Thoracic aorta (tissue), 2 donors: ENCODE measurements at places on chromosomes 6 and 20. TPM values are rescaled to one million over a fixed set of nuclear protein-coding genes. Genes with fewer than 3 reads are reported as not detected.

DNA sequence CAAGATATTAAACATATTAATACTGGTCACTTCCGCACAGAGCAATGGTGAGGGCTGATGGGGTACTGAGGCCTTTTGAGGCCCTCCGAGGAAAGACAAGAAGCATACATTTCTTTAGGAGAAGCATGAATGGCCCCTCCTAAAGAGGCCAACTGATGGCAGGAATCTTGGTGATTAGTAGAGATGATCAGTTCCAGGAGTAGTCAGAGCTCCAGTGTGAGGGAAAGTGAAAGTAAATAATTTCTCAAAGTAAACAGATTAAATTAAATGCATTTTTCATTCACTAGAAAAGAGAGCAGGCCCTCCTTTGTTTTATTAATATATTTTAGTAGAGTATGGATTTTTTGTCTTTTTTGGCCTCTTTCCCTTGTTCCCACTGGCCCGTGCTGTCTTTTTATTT lies 38.2 kb downstream of the NOX3 start:
- no peak for DNase-seq

OR2H1 gene
- total RNA-seq, result not detected

MCHR2 gene
- not detected for total RNA-seq

DEFB132 gene
- total RNA-seq, result not detected

COL12A1 gene
- total RNA-seq, result 131 TPM

DNA sequence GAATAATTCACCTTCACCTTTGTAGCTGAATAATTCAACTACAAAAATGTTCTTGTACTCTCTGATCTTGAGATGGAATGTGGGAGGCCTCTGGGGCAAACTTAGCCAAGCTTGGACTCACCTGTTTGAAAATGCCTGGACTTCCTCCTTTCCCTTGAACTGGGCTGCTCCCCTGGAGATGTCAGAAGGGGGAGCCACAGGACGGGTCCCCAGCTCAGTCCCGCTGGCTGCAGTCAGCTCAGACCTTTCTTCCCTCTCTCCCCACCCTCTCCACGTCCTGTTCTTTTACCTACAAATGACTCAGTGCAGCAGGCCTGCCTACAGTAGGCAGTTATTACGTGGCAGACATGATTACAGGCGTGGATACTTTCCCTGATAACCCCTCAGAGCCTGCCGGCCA lies 131.5 kb upstream of the RALGAPA2 start:
- no peak for DNase-seq

- DNase-seq, result no peak
Measured at GRCh38 chr6:36241728-36242127, 28.1 kb upstream of the PNPLA1 start.

TSPYL4 gene
- 13.1 TPM for total RNA-seq
